ENCODE measurements at places on chromosomes 13 and 19.

GRCh38 chr13:79491715-79492114 lies 10.8 kb downstream of the NDFIP2 start:
- DNase-seq, result no peak

DNA sequence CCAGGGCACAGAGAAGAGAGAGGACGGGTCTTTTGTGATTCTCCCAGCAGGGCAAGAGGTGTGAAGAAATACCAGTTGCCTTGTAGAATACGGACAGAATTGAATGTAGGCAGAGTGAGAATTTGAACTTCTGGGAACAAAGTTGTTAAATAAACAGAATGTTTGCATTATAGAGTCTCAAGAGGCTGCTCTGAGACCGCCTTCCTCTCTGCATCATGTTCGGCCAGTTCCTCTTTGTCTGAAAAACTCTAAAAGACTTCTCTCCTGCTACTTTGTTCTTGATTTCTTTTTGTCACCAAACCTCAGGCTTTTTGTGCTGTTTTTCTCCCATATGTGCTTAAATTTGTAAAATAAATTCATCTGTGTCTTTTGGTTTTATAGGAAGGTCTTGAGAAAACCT lies 256.4 kb downstream of the DLEU7 start:
- DNase-seq, result no peak

DNA sequence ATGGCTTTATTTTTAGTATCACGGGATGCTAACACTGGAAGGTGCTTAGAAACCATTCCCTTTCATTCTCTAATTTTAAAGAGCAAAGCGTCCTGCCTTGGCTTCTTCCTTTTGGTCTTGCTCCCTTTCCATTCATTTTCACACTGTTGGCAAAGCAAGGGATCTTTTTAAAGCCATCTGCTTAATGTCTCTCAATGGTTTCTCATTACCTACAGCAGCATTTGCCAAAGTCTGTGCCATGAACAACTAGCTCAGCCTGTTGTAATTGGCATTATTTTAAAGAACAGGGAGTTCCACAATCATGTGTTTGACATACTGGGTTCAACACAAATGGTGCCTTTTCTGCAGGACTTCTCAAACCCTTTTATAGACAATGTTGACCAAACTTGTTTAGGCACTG lies 444.3 kb downstream of the GPC6 start:
- DNase-seq, result no peak

GRCh38 chr13:45393941-45394570 lies 24.1 kb downstream of the SLC25A30 start:
- no peak for DNase-seq

DNA sequence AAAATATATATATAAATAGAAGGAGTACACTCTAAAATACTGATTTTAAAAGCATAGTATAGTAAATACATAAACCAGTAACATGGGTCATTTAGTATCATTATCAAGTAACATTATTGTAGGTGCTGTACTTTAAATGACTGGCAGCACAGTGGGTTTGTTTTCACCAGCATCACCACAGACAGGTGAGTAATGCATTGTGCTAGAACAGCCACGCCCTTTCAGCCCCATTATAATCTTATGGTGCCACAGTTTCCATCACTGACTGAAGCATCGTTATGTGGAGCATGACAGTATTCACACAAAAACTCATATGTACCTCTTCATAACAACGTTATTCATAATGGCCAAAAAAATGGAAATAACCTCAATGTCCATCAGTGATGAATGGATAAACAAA lies 88.3 kb downstream of the DHRS12 start:
- DNase-seq, result no peak

GRCh38 chr13:94201022-94201421 lies 278.5 kb downstream of the DCT start:
- DNase-seq, result no peak

DNA sequence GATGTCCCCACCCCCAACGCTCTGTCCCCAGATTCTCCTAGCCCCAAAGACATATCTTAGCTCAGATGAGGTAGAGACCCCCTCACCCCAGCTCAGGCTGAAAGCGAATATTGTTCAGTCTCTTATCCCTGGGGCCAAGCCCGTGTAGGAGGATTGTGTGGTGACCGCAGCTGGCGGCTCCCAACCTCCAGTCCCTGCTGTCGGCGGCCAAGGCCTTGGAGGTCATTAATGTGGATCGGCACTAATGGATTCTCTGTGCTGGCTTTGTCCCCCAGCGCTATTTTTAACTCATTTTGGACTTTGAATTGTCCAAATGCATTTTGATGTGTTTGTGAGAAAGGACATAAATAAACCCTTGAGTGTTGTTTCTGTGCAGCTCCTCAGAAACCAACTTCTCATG lies 124.2 kb downstream of the UQCRFS1 start:
- DNase-seq, result no peak

GRCh38 chr13:77417897-77418296 lies 91.0 kb upstream of the MYCBP2 start:
- DNase-seq, result no peak

Data from activated T-helper 1 cell treated with anti-CD3 and anti-CD28 coated beads, Interleukin-2, amount 50 U/mL, for 16 hours (primary cell).